ENCODE measurements at places on chromosomes 1 and 21.

DNA sequence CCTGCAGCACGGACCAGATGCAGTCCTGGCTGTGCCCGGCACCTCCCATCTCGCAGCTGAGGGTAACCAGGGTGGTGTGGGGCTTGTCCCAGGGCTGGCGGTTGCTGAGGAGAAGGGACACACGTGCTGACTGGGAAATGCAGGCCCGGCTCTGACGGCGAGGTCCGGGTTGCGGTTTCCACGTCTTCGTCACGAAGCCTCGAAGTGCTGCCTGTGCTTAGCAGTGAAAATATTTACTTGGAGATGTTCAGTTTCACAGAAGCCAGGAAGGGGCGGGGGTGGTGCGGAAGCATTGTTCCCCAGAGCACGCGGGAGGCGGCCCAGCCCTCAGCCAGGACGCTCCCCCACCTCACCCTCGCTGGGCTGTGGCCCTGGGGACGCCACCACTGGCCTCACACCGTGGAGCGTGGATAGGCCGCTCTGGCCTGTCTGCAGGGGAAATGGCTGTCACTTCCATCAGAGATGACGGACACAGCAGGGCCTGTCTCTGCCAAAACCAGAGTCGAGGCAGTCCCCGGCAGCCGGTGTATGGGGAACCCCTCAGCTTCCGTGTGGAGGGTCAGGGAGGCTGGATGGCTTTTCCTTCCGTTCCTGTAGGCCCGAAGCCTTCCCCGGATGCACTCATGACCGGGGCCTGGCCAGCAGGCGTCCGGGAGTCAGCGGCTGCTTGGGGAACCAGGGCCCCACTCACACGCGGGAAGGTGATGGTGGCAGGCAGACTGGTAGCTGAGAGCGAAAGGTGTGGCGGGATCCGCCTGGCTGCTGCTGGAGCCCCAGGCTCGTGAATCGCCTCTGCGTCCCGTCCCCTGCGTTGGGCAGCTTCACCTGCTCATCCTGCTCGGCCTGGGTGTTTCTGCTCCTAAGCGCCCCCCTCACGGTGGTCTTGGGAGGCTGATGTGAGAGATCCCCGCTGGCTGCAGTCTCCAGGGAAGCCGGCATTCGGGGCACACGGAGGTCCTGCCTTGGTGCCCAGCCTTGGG, 14.7 kb upstream of the POFUT2 start:
- DNase-seq, result peak; percentile 31

DNA sequence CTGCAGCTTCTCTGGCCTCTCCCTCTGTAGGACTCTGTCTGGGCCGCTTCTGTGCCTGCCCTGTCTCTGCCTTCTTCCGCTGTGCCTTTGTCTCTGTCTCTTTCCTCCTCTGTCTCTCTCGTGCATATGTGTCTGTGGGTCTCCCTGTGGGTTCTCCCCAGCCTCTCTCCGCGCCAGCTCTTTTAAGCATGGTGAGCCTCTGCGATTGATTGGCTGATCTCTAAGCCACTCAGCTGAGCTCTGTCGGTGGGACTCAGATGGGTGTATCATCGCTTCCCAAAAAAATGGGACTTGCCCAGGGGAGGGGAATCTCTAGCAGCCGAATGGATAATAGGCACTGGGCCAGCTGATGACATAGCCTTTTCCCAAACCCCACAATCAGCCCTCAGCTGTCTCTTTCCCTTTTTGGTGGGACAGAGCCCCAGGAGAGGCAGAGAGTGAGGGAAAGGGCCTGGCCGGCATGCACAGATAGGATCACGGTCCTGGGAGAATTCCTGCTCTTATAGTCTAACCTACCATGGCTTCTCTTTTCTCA, at the start of gene ADAMTS4:
Gene ADAMTS4, minus strand, starts transcription at position 158 of the 535 bp plus-strand sequence. CDS start 427 bp downstream, outside the sequence.
- no peak for DNase-seq

GRCh38 chr1:224727351-224728289, 111.5 kb downstream of the CNIH3 start:
- no peak for DNase-seq

DNA sequence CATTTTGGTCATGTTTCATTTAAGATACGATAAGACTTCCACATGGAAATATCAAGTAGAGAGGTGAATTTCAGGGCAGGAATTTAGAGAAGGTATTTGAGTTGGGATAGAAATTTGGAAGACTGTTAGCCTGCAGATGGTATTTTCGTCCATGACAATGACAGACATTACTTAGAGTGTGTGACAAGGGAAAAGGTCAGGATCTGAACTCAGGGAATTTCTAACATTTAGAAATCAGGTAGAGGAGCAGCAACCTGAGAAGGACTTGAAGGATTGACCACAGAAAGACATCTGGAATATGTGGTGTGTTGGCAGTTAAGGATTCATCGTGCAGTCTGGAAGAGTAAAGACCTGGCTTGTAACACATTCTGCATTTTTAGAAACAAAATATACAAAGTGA, 57.9 kb downstream of the RABGAP1L start:
- DNase-seq, result no peak

DNA sequence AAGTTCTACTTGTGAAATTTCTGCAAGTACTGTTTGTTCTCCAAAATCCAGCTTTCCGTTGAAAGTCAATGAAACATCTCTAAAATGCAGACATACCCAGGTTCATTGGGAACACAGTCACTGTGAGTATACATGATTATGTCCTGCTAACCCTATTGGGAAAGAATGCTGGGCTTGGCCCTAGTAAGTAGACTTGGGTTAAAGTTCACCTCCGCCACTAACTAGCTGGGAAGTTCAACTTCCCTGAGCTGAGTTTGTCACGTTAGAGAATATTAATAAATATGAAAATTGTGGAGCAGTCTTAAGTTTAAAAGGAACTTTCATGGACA, 10.5 kb upstream of the PGD start:
- DNase-seq, result no peak

DNA sequence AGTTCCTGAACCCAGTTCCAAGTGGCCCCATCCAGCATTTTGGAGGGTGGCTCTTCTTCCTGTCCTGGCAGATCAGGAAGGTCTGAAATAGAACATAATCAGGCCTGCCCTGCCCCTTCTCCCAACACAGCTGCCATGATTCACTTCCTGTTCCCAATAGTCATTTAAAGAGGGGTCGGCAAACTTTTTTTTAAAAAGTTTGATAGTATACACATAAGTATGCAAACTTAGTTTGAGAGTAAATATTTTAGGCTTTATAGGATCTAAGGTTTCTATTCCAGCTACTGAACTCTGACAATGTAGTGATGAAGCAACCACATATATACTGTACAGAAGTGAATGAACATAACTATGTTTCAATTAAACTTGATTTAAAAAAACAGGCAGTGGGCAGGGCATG, 66.4 kb downstream of the LUZP1 start:
- DNase-seq, result no peak

GRCh38 chr1:83999316-83999819, 436 bp upstream of the TTLL7 start:
- DNase-seq, result peak; percentile 52

- no peak for DNase-seq
These were observed 318.6 kb upstream of the TMPRSS15 start for GRCh38 chr21:18722193-18722592.

GRCh38 chr1:76892675-76893074, 25.4 kb downstream of the ST6GALNAC5 start:
- no peak for DNase-seq

DNA sequence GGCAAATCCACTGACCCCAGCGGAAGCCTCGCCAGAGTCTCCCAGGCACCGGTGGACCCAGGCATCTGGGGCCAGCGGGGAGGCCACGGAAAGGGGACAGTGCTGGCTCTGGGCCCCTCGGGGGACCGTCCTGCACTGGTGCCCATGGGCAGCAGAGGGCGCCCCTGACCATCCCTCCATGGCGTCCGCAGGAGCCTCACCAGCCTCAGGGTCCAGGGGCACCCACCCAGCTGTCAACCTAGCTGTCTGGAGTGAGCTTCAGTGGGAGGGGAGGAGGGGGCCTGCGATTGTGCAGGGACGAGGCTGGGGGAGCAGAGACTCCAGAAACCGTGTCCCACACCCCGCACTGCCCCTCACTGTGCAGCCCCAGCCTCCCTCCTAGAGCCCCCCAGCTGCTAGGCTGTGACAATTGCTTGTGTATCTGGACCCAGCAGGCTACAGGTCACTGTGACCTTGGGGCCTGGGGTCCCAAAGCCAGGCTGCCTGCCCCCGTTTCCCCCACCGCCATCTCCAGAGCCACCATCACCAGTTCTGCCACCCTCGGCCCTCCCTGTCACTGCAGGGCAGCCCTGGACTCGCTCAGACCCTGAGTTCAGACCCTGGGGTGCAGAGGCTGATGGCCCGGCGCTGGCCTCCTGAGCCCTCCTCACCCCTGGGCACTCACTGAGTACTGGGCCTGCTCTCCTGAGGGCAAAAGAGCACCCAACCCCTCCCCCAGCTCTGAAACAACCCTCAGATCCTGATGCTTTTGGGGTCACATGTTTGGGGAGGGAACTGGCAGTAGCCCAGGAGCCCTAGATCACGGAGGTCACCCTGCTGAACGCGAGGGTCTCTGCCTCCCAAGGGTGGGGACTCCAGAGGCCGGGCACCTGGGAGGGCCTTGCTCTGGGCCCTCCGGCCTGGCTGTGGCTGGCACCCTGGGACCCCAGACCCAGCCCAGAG, 10.6 kb upstream of the COL6A1 start:
- DNase-seq, result peak; percentile 30

GRCh38 chr1:79398501-79398900, 392.0 kb upstream of the ADGRL4 start:
- DNase-seq, result no peak

- DNase-seq, result no peak
These were observed 41.5 kb downstream of the CHIA start for GRCh38 chr1:111332190-111332589.

- DNase-seq, result no peak
These were observed 215.0 kb downstream of the SLC35F3 start for GRCh38 chr1:234119431-234119830.

DNA sequence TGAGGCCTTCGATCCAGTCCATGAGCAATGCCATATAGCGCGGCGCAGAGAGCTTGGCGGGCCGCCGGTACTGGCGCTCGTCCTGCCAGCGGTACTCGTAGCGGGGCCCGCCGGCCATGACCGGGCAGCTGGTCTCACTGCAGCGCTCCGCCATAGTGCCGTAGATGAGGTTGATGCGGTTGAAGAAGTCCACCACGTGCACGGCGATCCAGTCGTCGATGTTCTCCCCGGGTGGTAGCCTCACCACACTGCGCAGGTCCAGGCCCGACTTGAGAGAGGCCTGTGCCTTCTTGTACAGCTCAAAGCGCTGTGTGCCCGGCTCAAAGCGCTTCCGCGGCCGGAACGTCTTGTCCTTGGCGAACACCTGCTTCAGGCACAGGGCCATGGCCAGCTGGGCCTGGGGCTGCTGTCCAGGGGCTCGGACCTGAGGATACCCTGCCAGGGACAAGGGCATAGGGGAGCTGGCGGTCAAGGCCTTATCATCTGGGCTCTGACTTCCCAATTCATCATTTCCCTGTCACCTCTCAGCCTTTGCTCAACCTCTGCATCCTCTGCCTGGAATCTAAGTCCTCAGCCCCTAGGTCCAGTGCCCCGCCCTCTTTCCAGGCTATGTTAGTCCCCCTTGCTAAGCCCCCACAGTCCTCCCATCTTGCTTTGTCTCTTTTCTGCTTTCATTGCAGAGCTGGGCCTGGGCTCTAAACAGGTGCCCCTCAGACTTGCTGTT, 3.5 kb downstream of the MOB3C start:
- DNase-seq, result no peak

- peak; percentile 85 for DNase-seq
These were observed 34.7 kb downstream of the TOMM20 start for GRCh38 chr1:235093696-235094592.

DNA sequence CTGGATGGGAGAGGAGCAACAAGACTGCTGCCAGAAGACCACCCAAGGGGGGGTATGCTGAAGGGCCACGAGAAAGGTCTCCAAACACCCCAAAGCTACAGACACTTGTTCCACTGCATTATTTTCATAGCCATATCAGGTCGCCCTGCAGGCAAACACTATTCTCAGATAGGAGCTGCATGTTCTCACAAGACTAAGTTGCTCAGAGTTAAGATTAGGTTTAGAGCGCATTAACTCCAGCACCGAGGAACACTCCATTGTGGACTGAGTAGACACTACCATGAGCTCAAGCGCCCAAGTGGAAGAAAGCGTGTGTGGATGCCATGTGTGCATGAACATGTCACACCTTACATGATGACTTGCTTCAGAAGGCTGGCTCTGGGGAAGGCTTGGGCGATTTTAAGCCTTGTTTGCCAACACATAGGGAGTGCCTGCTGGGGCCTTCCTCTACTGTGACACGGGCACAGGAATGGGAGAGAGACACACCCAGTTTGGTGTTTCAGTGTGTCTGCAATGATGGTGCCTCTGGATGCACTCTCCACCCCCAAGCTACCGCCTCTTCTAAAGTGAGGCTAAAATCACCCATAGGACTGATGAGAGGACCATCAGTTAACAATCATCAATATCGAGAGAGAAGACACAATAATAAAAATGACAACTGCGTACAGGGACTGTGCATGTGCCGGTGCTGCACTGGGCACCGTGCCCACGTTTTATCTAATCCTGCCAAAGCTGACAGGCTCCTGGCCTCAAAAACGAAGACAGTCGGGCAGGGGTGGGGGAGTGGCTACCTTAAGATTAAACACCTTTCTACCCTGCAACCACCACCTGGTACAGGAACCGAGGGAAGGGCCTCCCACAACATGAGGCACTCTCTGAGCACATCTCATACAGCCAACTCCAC, 34.9 kb downstream of the SSBP3 start:
- DNase-seq, result no peak

- peak; percentile 76 for DNase-seq
These were observed 44.0 kb downstream of the YARS1 start for GRCh38 chr1:32773018-32773763.

DNA sequence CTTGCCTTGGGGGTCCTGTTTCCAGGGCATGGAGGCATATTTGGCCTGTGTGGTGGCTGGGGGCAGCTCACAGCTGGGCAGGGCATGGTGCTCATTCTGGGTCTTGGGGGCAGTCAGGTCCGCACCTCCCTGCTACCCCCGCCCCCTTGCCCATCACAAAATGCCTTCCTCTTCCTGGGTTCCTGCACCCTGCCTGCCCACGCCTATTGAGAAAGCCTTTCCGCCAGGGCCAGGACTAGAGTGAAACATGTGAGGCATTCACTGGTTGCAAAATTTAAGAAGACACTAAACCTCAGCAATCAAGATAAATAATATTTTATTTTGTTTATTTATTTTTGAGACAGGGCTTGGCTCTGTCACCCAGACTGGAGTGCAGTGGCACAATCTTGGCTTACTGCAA, 19.7 kb downstream of the PTAFR start:
- DNase-seq, result no peak

DNA sequence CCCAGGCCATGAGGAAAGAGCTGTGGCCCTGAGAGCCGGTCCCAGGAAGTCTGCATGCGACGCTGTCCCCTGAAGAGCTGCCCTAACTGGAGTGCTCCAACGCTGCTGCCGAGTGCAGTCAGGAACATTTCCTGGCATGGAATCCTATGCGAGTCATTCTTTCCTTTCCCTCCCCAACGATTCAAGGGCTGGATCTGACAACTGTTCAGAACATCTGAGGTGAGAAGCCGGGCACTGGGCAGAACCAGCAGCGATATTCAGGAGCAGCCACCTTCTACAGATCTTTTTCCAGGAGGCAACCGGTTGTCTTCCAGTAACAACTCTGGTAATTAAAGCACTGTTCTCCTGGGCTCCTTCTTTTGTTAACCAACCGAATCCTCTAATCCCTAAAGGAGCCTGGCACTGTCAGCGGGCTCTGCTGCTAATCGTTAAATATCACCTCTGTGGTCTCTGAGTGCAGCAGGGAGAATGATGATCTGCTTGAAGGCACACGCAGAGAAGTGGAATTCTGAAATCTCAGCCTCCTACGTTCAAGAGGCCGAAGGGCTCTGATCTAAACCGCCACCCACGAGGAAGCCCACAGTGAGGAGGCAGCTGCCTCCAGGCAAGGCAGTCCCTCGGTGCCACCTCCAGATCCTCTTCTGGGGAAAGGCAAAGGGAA, 55.8 kb downstream of the SLC45A1 start:
- no peak for DNase-seq

- peak; percentile 42 for DNase-seq
These were observed 90.6 kb downstream of the SGIP1 start for GRCh38 chr1:66624412-66625060.

GRCh38 chr1:155193275-155193990, 14.3 kb downstream of the THBS3 start:
- DNase-seq, result peak; percentile 84

Measured in activated CD4-positive, alpha-beta T cell treated with anti-CD3 and anti-CD28 coated beads, Interleukin-2, Interleukin-4, amounts not matched to agents 100 ng/mL and 50 ng/mL, durations not matched to agents 16 hours and 8 hours (primary cell).